CD4-positive, alpha-beta T cell treated with Interleukin-21 for 1 hour (primary cell): ENCODE measurements at places on chromosomes 2 and 18.

GRCh38 chr2:64859312-64860212 lies 129.6 kb upstream of the SLC1A4 start:
- DNase-seq = no peak

- DNase-seq = no peak
Observed at GRCh38 chr18:59140302-59140885, 710 bp downstream of the SEC11C start.

DNA sequence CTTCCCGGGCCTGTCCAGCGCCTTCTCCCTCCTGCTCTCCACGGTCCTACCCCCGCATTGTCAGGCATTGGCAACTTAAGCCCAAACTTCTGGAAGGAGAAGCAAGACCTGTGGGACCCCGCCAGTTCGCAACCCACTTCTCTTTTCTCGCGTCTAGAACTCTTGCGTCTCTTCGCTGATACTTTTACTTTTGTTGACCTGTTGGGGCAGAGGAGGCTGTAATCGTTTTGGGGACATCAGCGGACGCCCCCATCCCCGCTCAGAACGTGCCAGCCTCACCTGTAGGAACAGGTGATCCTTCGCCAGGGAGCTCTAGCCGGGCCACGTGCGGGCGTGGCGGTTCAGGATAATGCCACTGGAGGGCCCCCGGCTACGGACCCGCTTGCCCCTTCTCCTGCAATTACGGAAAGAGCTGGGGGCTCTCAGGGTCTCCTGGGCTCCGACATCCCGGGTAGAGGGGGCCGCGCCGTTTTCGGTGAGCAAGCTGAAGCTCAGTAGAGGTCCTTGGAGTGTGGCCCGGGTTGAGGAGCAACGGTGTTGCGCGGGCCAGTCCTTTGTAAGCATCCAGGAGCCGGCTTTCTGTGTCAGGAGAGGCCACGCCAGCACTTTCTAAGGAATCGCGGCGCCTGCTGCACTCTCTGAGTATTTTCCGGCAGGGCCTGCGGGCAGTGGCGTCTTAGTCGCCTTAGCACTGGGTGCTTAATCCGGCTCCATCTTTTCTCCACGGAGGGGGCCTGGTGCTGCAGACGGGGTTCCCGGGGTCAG lies 1.6 kb downstream of the MTCL1 start:
- DNase-seq = peak; percentile 10

- DNase-seq = no peak
Observed at GRCh38 chr2:228658998-228659397, 477.5 kb upstream of the SPHKAP start.

DNA sequence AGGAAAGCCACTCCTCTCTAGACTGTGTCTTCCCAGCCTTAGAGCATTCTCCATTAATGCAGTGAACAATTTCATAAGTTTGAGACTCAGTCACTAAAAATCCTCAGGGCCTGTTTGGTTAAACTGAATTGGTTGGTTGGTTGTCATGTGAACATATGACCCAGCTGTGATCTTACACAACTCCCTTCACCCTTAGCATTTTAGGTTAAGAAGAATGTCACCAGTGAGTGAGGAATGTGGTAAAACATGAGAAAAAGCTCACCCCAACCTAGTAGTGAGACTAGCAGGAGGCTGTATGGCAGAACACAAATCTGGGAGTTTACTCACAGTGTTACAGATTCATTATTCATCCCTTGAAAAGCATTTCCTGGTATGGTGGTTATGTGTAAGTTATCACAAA lies 32.4 kb downstream of the LHCGR start:
- DNase-seq = no peak

DNA sequence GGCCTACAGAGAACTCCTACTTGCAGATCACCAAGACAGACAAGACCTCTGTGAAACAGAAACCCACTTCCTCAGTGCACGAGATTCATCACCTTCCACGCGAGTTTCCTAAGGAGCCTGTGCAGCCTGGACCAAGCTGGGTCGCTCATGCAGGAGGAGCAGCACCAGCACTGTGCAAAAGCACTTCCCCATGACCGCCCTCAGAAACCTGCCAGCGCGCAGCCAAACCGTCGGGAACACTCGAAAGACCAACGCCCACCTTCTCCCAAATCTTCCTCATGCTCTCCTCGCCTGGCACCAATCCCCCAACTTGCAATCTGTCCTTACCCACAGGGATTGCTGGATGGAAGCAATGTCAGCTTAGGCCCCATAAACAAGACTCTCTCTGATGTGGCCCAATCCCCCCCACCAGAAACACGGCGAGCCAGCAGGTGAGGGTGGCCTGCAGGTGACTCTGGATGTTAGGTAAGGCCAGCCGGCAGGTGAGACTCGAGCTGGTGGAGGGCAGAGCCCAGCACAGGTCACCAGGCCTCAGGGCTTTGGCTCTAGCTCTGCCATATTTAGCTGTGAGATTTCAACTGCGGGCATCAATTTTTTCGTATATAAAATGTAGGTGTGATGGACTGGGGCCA lies 69.4 kb downstream of the PXDN start:
- no peak for DNase-seq

GRCh38 chr2:129906139-129906860 lies 73.2 kb upstream of the RAB6C start:
- DNase-seq = no peak

GRCh38 chr2:143175438-143175837 lies 46.2 kb downstream of the ARHGAP15 start:
- DNase-seq = peak; percentile 17

GRCh38 chr2:11754700-11755015 lies 8.2 kb downstream of the LPIN1 start:
- DNase-seq = no peak

- DNase-seq = peak; percentile 45
Observed at GRCh38 chr2:28716265-28716865, 35.3 kb upstream of the PPP1CB start.

GRCh38 chr18:62524440-62525200 lies 1.8 kb downstream of the ZCCHC2 start:
- peak; percentile 64 for DNase-seq

GRCh38 chr2:159561786-159562185 lies 54.6 kb downstream of the BAZ2B start:
- no peak for DNase-seq

- DNase-seq = no peak
Observed at GRCh38 chr2:236633775-236634560, 64.3 kb downstream of the ACKR3 start.

- DNase-seq = no peak
Observed at GRCh38 chr2:190506666-190507065, 27.9 kb downstream of the NEMP2 start.

DNA sequence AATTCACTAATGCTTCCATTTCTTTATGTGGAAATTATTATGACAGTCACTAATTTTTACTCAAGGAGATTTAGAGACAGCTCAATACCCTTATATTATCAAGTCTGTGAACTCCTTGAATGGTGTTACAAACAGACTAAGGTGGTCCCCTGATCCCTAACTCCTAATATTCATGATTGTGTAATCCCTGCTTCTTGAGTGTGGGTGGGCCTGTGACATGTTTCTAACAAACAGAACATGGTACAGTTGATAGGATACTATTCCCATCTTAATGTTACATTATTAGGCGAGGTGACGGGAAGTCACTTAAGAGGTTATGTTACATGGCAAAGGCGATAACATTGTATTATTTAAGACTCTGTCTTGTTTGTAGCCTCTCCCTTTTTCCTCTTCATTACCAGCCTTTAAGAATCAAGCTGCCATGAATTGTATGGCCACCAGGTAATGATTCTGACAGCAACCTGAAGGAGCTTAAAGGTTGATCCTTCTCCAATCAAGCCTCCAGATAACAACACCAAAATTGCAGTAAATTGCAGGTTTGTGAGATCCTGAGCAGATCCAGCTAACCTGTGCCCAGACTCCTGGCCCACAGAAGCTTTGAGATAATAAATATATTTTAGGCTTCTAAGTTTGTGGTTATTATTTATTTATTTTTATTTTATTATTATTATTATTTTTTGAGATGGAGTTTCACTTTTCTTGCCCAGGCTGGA lies 32.1 kb downstream of the CYTIP start:
- DNase-seq = no peak

GRCh38 chr2:161995553-161996016 lies 78.4 kb downstream of the DPP4 start:
- DNase-seq = peak; percentile 36
